ENCODE measurements at places on chromosomes 4 and X.

- no peak for DNase-seq
Measured at GRCh38 chr4:143773998-143774895, 73.8 kb upstream of the FREM3 start.

- no peak for DNase-seq
Measured at GRCh38 chr4:78565971-78566372, 14.4 kb downstream of the ANXA3 start.

DNA sequence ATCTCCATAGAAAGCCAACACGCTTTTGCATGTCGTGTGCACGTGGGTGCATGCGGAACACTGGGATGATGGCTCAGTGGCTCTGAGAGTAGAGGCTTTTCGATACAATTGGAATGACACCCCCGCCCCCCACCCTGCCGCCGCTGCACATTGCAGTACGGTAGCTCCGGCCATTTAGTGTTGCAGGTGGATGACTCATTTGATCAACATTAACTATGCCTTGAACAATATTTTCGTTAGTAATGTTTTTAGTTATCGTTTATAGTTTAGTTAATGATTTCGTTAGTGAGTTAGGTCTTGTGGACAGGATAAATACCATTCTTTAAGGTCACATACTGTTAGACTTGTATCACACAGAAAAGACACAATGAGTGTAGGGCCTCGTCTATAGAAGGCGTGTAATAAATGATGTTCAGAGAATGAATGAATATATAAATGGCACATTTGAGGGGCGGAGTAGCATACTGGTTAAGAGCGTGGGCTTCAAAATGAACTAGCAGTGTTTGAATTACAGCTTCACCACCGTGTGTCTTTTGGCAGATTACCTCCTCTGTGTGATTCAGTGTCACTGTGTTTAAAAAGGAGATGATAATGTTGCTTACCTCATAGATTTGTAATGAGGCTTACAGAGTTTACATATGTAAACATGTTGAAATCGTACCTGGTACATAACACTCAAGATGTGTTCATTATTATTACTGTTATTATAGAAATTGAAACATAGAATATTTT lies 67.2 kb upstream of the TENM3 start:
- no peak for DNase-seq

- no peak for DNase-seq
Measured at GRCh38 chr4:32931475-32931874, 2211.3 kb downstream of the PCDH7 start.

- DNase-seq, result no peak
Measured at GRCh38 chrX:133676344-133677122, 261.2 kb upstream of the GPC4 start.

DNA sequence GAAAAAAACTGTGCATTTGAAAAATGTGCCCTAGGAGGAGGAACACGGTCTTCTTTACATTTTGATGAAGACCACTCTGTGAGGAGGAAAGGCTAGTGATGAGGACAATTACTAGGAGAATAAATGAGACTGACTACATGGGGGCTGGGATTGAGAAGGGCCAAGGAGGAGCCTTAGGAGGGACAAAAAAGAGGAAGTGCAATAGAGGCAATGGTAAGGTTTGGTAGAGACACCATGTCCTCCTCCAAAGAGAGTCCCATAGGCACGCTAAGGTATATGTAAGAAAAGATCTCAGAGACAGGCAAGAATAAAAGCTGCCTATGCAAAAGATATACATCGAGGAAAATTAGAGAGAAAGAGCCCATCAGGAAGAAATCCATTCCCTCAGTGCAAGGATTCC lies 336.5 kb upstream of the SFRP2 start:
- no peak for DNase-seq

DNA sequence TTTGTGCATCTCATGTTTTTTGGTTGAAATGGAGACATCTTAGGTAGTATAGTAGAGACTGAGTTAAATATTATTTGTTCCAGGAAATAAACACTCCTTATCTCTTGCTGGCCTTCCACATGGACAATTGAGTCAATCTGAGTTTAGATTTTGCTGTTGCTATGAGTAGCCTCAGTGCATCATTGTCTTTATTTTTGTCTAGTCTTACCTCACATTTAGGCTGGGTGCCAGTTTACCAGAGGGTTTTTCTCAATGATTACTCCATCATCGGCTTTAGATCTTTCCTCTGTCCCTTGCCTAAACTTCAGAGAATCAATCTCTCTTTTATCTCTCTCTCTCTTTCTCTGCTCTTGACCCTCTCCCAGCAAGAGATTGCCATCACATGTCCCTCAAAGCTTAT lies 73.6 kb downstream of the GABRB1 start:
- DNase-seq, result no peak

- no peak for DNase-seq
Measured at GRCh38 chrX:83759872-83760271, 101.1 kb upstream of the CYLC1 start.

DNA sequence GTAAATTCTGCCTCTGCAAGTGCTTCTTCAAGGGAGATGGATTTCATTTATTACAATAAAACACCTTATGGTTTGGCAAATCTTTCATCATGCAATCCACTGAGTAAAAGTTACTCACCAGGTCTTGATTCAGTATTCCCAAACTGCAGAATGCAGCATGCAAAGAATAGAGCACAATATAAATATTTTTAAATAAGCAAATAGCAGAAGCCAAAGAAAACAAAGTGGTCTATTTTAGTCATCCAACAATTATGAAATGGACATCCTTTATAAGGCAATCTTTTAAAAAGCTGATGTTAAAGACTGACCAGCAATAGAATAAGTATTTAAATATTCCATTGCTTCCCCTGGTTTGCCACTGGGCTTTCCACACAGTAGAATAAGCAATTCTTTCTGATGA lies 59.5 kb downstream of the SLC39A8 start:
- DNase-seq, result no peak

GRCh38 chrX:83819304-83819703 lies 41.6 kb upstream of the CYLC1 start:
- no peak for DNase-seq

GRCh38 chrX:127177966-127178365 lies 358.4 kb downstream of the PRR32 start:
- no peak for DNase-seq

All from pulmonary artery endothelial cell (primary cell).